ENCODE measurements at places on chromosomes 3 and 15. TPM values are rescaled to one million over a fixed set of nuclear protein-coding genes. Genes with fewer than 3 reads are reported as not detected.

DNA sequence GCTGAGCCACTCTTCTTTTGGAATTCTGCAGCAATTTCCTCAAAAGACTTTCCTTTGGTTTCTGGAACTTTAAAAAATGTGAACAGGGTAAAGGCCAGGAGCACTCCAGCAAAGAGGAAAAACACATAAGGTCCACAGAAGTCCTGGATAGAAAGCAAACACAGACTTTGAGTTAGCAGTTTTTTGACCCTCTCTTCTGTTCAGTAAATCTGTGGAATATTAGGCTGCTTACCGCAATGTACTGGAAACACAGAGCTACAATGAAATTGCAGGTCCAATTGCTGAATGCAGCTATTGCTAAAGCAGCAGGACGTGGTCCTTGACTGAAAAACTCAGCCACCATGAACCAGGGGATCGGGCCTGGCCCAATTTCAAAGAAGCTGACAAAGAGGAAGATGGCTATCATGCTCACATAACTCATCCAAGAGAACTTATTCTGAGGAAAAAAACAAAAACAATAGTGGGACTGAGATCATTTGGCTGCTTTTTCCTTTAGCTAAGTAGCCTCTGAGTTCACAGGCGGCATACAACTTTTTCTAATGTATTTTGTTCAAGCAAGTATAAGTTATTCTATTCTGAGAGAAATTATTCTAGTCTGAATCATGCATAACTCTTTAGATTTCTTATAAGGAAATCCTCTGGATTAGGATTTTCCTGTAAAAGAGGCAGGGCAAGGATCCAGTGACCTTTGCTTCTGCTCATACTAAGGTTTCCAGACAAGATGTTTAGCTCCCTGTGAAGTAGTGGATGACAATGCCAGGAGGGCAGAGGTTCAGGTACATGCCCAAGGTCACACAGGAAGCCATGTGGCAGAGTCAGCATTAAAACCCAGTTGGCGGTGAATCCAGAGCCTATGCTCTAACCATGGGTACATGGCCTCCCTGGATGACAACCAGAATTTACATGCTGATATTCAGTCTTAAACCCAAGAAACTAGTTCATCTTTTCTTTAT is 28.3 kb downstream of the SLC2A2 start:
- H3K27me3 ChIP-seq = no peaks in the 10 kb centered on the region
- H3K4me1 ChIP-seq = no peaks in the 10 kb centered on the region
- DNase-seq = no peak
- no peaks in the 10 kb centered on the region for H3K36me3 ChIP-seq

- DNase-seq = no peak
- H3K27me3 ChIP-seq = no peaks in the 10 kb centered on the region
- H3K4me3 ChIP-seq = no peak overlapping the region
- H3K4me1 ChIP-seq = peaks cover 59% of the 10 kb centered on the region
- peak overlapping the region; percentile 12 for H3K27ac ChIP-seq
- H3K36me3 ChIP-seq = no peaks in the 10 kb centered on the region
These were observed 45.7 kb downstream of the C2CD4B start for GRCh38 chr15:62119227-62119864.

- no peak for DNase-seq
- no peaks in the 10 kb centered on the region for H3K36me3 ChIP-seq
- no peak overlapping the region for H3K27ac ChIP-seq
- H3K4me3 ChIP-seq = no peak overlapping the region
- no peaks in the 10 kb centered on the region for H3K27me3 ChIP-seq
These were observed 290.7 kb downstream of the CHST2 start for GRCh38 chr3:143410259-143410658.

DNA sequence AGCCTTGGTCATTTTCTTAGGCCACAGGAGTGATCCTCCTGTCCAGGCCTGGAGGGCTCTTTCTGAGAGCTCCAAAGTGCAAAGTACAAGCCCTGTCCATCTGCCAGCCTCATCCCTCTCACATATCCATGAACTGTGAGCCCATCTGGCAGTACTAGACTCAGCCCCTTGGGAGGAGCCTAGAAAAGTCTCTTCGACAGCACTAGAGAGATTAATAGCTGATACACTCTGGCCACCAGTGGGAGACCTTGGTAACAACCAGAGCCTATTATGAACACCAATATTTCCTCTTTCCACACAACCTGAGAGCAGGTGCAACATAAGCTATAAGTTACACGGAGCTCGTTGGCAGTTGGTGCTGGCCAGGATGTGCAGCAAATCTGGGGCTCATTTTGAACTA is 59.5 kb upstream of the DCLK3 start:
- H3K27ac ChIP-seq = no peak overlapping the region
- DNase-seq = no peak
- peaks cover 30% of the 10 kb centered on the region for H3K36me3 ChIP-seq
- H3K4me3 ChIP-seq = no peak overlapping the region
- no peaks in the 10 kb centered on the region for H3K27me3 ChIP-seq

- H3K4me1 ChIP-seq = no peaks in the 10 kb centered on the region
- no peaks in the 10 kb centered on the region for H3K27me3 ChIP-seq
- DNase-seq = no peak
- no peaks in the 10 kb centered on the region for H3K36me3 ChIP-seq
- no peak overlapping the region for H3K4me3 ChIP-seq
These were observed 25.6 kb downstream of the CCDC33 start for GRCh38 chr15:74261685-74262084.

GRCh38 chr15:72982714-72983113 is 69.5 kb upstream of the NEO1 start:
- H3K4me1 ChIP-seq = no peaks in the 10 kb centered on the region
- no peaks in the 10 kb centered on the region for H3K36me3 ChIP-seq
- H3K4me3 ChIP-seq = no peak overlapping the region
- no peak for DNase-seq

- H3K27me3 ChIP-seq = no peaks in the 10 kb centered on the region
- no peak overlapping the region for H3K27ac ChIP-seq
- no peaks in the 10 kb centered on the region for H3K4me1 ChIP-seq
- no peaks in the 10 kb centered on the region for H3K36me3 ChIP-seq
These were observed 22.0 kb downstream of the RBP1 start for GRCh38 chr3:139517321-139518065.

DNA sequence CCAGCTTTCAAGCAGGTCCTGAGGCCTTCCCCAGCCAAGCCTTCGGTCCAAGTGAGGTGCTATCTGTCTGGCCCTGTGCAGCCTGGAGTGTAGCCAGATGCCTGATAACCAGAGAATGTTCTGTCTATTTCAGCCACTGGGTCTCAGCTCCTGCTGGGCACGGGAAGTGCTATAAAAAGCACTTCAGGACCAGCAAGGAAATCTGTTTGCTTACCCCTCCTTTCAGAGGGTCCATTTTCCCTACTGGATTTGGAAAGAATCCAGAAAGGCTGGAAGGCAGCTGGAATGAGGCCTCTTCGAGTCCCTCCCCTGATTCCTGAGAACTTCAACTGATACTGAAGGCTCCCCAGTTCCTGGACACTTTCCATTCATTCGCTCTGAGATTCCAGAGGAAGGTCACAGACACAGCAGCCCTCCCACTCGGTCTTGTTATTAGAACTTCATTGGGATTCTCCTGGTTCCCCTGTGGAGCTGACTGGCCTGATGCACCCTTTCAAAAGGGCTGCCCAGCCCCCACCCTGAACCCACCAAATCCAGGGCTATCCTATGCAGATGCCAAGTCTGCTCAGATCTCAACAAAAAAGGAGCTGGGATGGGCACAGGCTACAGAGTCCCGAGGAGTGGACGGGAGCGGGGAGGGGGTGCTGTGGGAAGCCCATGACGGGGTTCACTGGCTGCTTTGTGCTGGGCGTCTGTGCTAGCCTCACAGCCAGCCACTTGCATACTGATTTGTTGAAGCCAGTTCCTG is 70.4 kb downstream of the UMPS start:
- H3K36me3 ChIP-seq = no peaks in the 10 kb centered on the region
- H3K27me3 ChIP-seq = no peaks in the 10 kb centered on the region
- H3K27ac ChIP-seq = no peak overlapping the region
- no peak for DNase-seq
- H3K4me3 ChIP-seq = no peak overlapping the region
- no peaks in the 10 kb centered on the region for H3K4me1 ChIP-seq

- DNase-seq = no peak
- H3K27ac ChIP-seq = no peak overlapping the region
- H3K36me3 ChIP-seq = peaks cover 30% of the 10 kb centered on the region
- peaks cover 44% of the 10 kb centered on the region for H3K4me1 ChIP-seq
- H3K4me3 ChIP-seq = no peak overlapping the region
These were observed 45.0 kb downstream of the SNRK start for GRCh38 chr3:43331381-43331780.

- no peak for DNase-seq
- no peaks in the 10 kb centered on the region for H3K36me3 ChIP-seq
- peaks cover 4% of the 10 kb centered on the region for H3K27me3 ChIP-seq
- no peak overlapping the region for H3K27ac ChIP-seq
These were observed 171.0 kb upstream of the UMPS start for GRCh38 chr3:124558991-124559845.

DNA sequence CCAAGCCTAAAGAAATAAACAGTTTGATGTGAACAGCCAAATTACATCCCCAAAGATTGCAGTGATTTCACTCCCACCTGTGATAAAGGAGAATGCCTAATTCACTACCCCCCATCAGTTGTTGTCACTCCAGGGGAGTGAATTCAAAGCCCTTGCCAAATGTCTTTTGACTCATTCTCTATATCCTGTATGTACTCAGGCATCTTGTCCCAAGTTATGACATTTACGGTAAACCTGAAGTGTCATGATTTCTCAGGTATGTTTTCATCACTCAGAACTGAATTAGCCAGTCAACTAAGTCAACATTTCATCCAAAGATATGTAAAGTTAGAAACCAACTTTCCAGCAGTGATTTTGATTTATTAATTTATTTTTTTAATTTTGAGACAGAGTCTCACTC is 22.0 kb upstream of the HERC1 start:
- H3K4me3 ChIP-seq = no peak overlapping the region
- peaks cover 29% of the 10 kb centered on the region for H3K4me1 ChIP-seq
- no peak overlapping the region for H3K27ac ChIP-seq
- H3K36me3 ChIP-seq = no peaks in the 10 kb centered on the region
- no peaks in the 10 kb centered on the region for H3K27me3 ChIP-seq

DNA sequence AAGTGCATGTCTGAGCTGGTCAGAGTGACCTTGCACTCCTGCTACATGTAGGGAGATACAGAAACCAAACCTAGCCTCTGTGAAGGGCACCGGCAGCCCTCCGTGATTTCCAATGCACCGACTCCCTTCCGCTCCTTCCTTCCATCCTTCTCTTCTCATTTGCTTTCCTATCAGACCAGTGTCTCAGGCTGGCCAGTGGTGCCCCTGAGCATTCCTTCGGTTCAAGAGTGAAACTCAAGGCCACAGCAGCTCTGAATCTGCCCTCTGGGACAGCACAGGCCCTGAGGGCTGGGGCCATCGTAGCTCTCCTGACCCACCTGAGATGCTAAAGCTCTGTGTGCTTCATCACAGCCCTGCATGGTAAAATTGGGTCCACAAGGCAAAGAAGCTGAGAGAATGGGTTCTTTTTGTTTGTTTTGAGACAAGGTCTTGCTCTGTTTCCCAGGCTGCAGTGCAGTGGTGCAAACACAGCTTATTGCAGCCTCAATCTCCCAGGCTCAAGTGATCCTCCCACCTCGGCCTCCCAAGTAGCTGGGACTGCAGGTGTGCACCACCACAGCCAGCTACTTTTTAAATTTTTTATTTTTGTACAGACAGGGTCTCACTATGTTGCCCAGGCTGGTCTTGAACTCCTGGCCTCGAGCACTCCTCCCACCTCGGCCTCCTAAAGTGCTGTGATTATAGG is 2.3 kb upstream of the BMF start:
- H3K27ac ChIP-seq = no peak overlapping the region
- DNase-seq = no peak
- no peaks in the 10 kb centered on the region for H3K36me3 ChIP-seq
- H3K4me3 ChIP-seq = no peak overlapping the region

DNA sequence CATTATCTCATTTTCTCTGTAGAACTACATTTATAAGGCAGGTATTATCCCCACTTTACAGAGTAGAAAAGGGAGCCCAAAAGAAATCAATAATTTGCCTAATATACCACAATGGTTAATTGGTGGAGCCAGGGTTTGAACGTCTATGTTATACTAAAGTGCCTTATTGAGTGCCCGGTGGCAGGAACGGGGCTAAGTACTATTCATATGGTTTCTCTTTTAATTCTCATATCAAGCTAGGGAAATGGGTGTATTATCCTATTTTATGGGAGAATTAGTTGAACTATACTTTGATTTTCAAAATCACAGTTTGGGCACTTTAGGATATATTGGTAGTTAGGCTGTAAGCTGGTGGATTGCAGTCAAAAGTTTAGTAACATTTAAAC is 1.5 kb downstream of the CEP97 start:
- H3K4me3 ChIP-seq = peak overlapping the region; percentile 97
- peaks cover 13% of the 10 kb centered on the region for H3K36me3 ChIP-seq
- DNase-seq = no peak

DNA sequence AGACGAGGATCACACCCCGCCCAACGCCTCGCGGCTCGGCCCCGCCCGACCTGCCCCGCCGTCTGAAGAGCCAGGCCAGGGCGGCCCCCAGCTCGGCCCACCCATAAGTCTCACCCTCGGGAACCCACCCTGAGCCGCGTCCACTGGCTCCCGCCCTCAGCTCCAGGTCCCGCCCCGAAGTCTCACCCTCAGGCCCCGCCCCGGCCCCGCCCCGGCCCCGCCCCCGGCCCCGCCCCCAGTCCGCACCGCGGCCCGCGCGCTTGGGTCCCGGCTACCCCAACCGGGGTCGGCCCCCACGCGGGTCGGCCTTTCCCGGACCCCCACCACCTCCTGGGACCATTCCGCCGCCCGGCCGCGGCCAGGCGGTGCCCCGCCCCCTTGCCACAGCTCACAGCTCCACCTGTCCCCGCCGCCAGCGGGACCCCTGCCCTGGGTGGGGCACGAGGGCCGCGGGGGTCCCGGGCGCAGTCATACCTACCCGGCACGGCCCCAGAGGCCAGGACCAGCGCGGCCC is 489 bp downstream of the CSPG5 start:
- H3K4me1 ChIP-seq = peaks cover 12% of the 10 kb centered on the region
- H3K27me3 ChIP-seq = peaks cover 16% of the 10 kb centered on the region
- no peaks in the 10 kb centered on the region for H3K36me3 ChIP-seq

GRCh38 chr15:91988071-91988470 is 134.6 kb downstream of the SLCO3A1 start:
- H3K27me3 ChIP-seq = no peaks in the 10 kb centered on the region
- H3K4me3 ChIP-seq = no peak overlapping the region
- no peak for DNase-seq
- H3K4me1 ChIP-seq = peaks cover 10% of the 10 kb centered on the region
- H3K27ac ChIP-seq = no peak overlapping the region
- H3K36me3 ChIP-seq = no peaks in the 10 kb centered on the region

DNA sequence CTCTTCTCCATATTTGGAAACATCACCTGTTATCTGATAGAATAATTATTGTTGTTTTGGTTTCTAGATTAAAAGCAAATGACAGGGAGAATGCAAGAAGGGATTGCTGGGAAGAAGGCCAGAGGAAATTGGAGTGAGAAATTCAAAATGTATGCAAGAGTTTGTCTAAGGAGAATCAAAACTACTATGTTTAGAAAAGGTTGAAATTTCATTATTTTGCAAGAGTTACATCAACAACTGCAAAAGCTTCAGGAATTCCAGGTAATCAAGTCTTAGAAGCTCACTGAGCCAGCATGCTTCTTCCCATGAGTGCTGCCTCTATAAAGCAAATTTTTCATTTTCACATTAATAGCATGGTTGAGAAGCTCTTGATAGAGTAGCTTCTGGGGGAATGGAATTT is 177.2 kb upstream of the GBE1 start:
- H3K4me1 ChIP-seq = no peaks in the 10 kb centered on the region
- no peaks in the 10 kb centered on the region for H3K27me3 ChIP-seq
- no peak for DNase-seq
- H3K27ac ChIP-seq = no peak overlapping the region
- H3K36me3 ChIP-seq = no peaks in the 10 kb centered on the region

- H3K27me3 ChIP-seq = no peaks in the 10 kb centered on the region
- H3K4me3 ChIP-seq = no peak overlapping the region
- H3K36me3 ChIP-seq = no peaks in the 10 kb centered on the region
These were observed 29.4 kb upstream of the SEMA3F start for GRCh38 chr3:50125541-50126286.

The PRR20G gene
- not detected for total RNA-seq

The LYZL4 gene
- total RNA-seq = not detected

Measured in CD4-positive, alpha-beta memory T cell (primary cell).